M059J (cell line): ENCODE measurements at places on chromosomes 4 and X.

DNA sequence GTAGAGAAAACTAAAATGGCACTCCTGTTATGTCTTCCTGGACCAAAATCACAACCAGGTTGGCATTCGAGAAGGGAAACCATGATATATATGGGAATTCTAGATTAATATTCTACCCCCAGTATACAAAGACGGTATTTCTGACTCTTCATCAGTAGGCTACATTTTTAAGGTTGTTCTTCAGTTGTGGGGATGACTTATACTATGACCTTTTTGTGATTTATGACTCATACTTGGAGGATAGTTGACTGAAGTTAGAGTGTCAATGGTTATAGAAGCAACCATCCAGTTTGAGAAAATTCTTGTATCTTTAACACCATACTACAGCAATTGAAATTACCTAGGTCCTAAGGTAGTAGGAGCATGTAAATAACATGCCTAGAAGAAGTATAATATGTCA, 49.8 kb upstream of the CYSLTR1 start:
- DNase-seq = peak; percentile 24

- DNase-seq = no peak
Measured at GRCh38 chr4:44914223-44914622, 187.9 kb upstream of the GNPDA2 start.

DNA sequence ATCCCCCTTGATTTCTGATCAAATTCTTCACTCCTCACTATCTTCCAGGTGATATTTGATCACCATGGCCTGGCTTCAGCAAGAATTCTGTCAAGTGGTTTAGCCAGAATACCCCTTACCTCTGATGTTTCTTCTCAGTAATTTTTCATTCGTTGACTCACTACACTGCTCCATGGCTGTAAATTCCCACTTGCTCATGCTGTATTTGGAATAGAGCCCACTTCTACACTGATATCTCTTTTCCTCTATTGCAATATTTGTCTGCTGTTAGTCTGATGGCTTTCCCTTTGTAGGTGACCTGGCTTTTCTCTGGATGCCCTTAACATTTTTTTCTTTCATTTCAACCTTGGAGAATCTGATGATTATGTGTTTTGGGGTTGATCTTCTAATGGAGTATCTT, 73.9 kb upstream of the DIPK2B start:
- DNase-seq = peak; percentile 42

- DNase-seq = no peak
Measured at GRCh38 chrX:96455078-96455477, 229.6 kb upstream of the DIAPH2 start.

- DNase-seq = no peak
Measured at GRCh38 chr4:140046016-140046415, 108.0 kb downstream of the MAML3 start.

DNA sequence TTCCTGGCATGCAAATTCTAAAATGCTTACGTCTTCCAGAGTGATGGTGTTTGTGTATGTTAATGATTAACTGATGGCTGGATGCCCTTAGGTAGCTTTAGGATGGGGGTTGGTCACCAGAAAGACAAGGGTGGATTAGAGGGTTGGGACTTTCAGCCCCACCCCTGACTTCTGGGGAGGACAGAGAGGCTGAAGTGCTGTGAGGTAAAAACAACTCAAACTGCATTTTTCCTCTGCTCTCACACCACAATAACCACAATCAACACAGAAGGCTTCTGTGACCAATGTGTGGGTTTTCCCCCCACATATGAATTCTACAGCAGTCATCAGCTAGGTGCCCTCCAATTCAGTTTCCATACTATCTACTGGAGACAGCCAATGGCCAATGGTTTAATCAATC, 18.7 kb upstream of the DDIT4L start:
- DNase-seq = peak; percentile 22

GRCh38 chrX:133254666-133255065, 36.5 kb upstream of the TFDP3 start:
- DNase-seq = peak; percentile 91

DNA sequence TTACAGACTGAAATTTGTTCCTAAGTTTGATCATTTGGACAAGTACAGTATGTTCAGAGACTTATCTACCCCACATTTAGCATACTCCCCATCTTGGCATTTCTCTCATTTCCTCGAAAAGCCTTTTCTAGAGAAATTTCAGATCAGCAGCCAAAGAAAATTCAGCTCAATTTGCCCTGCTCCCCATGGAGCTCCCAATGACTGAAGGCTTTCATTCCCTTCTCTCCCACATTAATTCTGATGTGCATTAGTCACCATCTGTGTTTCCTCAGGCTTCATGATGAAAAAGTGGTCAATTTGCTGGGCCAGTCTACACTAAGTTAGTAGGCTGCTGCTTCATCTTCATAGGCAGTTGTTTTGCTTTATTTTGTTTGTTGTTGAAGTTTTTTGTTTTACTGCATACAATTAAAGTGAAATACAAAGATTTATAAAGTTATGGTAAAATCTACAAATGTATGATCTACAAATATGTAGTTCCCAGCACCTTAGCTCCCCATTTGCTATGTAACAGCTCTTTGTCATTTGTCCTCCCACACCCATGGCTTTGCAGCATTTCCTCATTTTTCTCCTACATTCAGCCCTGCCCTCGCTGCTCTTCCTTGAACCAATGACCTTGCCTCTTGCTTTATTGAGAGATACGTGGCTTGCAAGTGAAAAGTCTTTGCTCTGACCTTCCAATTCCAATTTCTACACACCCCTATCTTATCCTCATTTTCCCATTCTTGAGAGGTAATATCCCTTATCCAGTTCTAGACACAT, 193.9 kb downstream of the ANAPC10 start:
- DNase-seq = peak; percentile 54

GRCh38 chrX:107659768-107660167, 31.5 kb downstream of the PRPS1 start:
- peak; percentile 55 for DNase-seq

- no peak for DNase-seq
Measured at GRCh38 chr4:7829652-7830580, 109.7 kb downstream of the AFAP1 start.

DNA sequence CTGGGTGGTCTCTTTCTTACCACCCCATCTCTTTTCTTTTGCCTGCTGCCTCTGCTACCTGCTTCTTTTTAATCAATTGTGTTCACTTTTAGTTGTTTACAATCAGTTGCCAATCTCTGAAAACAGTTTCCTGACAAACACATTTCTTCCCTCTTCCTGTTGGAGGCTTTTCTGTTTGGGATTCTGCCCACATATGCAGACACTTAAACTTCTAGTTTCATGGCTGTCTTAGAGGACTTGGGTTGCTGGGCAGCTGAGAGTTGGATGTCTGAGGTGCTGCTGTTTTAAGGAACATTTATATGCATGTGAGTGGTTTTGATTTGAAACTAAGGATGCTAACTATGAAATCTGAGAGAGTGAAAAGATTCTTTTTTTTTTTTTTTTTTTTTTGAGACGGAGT, 112.3 kb upstream of the LIMCH1 start:
- DNase-seq = no peak

DNA sequence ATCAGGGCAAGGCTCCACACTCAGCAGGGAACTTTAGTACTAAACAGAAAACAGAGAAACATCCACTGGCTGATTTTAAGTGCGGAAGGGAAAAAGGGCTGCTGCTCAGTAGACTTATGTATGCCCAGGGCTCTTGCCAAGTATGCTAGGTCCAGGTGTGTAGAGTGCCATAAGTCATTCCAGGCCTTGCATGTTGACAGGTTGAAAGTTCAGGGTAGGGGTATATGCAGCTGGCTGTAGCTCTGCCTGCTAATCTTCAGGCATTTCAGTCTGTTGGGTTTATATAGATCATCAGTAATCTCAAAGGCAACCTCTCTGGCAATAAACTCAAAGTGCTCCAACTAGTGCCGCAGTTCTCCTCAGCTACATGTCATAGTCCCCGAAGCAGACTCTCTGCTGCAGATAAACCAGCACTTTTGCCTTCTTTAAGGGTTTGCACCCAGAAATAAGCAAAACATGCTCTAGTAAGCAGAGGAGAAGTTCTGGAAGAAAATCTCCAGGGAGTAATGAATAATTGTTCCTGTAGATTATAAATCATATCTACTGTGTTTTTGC, 134.9 kb upstream of the GRIA3 start:
- DNase-seq = no peak

GRCh38 chr4:8171984-8172924, 13.6 kb upstream of the ABLIM2 start:
- no peak for DNase-seq

DNA sequence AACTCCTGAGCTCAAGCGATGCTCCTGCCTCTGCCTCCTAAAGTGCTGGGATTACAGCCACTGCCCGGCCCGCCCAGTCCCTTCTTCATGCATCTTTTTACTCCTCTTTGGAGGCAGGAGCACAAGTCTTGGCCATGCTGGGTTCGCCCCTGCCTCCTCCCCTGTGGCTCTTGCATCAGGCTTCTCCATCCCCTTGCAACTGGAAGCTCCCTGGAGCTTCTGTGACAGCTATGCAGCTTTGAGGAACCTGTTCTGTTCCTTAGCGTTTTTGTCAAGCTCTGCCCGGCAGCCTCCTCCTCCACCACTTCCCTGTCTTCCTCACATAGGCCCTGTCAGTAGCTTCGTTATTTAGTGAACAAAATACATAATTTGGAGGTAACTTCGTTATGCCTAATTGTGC, 73.9 kb downstream of the PSAPL1 start:
- no peak for DNase-seq

GRCh38 chr4:15653864-15654592, 1.1 kb downstream of the FBXL5 start:
- DNase-seq = peak; percentile 71

GRCh38 chrX:71195964-71196649, 26.9 kb upstream of the GJB1 start:
- DNase-seq = peak; percentile 34

DNA sequence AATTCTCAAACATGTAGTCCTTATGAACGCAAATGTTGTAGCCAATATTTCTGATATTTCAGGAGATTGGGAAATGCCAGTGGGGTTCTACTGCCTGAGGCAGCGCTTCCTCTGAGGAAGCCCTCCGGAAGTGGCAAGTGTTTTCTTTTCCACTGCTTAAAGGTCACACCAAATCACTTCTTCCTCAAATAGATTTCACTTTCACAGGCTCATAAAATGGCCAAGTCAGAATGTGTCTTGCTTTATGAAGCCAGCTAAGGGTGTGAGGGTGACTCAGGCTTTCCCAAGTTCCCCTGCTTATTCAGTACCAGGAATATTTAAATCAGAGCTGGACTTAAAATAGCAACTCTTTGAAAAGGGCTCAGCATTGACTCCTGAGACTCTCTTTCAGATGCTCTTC, 514.2 kb upstream of the DIPK2B start:
- peak; percentile 93 for DNase-seq

DNA sequence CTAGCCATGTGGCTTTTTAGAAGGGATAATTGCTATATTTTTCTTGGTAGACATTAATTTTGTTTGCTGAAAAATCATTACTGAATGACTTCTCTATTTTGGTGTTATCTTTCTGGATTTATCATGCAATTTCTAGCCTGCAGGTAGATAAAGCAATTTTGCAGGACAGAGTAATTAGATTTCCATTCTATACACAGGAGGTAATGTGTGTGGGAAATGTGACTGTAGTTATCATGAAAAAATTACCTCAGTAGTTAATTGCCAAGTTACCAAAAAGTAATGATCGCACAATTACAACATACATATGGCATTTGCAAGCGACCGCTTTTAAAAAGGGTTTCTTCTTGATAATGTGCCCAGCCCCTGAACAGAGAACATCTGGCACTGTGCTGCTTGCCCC, 66.1 kb downstream of the KIT start:
- no peak for DNase-seq

DNA sequence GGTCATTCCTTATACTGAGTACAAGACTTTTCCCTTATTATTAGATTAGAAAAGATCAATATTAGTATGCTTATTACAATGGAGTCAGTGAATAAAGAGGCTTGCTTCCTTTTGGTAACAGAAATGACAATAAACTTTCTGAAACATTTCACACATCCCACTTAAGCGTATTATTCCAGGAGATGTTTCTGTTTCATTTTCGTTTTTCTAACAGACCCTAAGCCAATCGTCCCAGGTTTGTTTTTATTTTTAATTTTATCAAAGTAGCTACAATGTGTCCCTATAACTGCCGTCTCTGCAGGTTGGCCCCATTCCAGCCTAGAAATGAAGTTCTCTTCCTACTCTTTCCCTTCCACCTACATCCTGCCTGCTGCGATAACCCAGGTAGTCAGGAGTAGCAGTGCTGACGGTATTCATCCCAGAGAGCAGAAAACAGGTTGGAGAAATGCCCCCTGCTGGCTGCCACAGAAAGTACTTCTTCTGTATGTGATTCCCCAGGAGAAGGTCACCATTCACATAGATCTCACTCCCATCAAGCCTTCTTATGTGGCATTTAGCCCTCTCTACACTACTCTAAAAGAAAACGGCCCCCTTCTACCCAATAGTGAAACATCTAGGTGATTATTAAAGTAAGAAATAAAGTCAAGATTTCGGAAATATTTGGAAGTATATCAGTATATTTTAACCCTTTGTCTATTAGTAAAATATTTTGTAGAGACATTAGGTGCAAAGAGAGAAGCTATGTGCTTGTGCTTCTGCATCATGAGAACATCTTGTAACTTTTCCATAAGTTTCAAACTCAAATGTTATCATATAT, 40.4 kb downstream of the ENPEP start:
- peak; percentile 81 for DNase-seq

DNA sequence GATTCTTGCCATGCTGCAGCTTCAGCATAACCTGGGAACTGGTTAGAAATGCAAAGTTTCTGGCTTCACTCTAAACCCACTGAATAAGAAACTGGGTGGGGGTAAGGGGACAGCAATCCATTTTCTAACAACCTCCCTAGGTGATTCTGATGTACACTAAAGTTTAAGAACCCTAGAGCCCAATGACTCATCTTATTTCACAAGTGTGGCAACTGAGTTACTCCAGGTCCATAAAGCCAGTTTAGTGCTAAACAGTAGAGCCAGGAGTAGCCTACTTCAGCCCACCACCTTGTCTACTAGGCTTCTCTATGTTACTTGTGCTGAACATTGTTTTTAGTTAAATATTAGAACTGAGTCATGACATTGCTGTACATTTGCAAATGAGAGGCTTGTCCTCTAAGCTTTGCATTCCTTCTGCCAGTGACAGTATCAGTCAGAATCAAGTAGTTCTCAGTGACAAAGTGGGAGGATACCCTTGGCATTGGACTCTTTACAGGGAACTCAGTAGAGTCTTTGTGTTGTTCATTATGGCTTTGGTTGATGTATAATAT, 518.0 kb downstream of the RPA4 start:
- no peak for DNase-seq

GRCh38 chr4:145626623-145626982, 7.4 kb downstream of the MMAA start:
- no peak for DNase-seq

GRCh38 chrX:80335062-80335830, 85.0 kb upstream of the TENT5D start:
- DNase-seq = peak; percentile 1

DNA sequence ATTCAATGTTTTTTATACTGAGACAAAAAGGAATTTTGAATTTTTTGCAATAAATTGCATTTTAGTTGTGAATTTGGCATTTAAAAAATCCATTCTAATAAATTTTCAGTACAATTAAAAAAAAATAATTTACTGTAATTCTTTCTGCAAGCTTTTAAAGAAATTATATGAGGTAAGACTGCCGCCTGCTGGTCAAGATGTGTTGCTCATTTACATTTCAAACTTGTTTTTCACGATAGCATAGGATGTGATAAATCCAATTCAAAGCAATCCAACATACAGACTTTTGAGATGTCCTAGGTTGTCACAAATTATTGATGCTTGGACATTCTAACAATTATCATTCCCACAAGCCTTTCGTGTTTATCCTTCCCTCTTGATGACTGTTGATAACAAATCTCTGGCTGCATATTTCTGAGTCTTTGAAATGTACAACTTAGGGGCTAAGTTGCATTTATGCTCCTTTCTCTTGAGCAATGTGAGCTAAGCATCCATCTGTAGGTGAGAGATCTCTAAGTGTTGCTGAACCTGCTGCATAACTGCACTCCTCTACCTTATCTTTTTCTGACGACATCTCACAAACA, 21.7 kb upstream of the MFAP3L start:
- DNase-seq = peak; percentile 49
